Hematopoietic multipotent progenitor cell treated with erythropoietin and hydrocortisone succinate and interleukin-3 and kit ligand, for 17 days (in vitro differentiated cells): ENCODE measurements at places on chromosomes 3 and 15.

DNA sequence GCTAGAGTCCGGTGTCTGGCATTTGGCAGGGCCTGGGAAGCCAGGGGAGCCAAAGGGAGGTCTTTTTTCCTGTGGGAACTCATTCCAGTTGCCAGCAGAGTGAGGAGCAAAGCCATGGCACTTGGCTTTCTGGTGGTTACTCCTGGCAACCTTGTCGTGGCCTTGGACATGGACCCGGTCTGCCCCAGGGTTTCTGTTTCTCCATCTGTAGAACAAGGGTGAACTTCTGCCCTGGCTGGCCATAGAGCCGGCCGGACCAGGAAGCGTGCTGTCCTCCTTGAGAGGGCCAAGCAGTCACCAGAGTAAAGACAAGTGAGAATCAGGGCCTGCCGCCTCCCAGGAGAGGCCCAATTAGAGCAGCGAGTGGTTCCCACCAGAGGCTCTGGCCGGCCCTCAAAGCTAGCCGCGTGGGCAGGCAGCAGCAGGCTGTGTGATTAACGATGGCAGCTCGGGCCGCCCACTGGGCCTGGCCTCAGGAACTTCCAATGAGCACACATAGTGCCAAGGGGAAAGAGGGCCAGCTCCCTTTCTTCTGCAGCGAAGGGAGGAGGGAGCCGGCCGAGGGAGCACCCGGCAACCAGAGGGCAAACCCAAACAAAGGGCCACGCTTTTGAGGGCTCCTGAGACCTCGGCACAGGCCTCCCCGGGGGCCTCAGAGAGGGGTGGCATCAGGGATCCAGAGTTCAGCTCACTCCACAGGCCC, 29.1 kb upstream of the ELP6 start:
- DNase-seq, result no peak

- no peak for DNase-seq
These were observed 15.6 kb downstream of the LIMD1 start for GRCh38 chr3:45610119-45610518.

DNA sequence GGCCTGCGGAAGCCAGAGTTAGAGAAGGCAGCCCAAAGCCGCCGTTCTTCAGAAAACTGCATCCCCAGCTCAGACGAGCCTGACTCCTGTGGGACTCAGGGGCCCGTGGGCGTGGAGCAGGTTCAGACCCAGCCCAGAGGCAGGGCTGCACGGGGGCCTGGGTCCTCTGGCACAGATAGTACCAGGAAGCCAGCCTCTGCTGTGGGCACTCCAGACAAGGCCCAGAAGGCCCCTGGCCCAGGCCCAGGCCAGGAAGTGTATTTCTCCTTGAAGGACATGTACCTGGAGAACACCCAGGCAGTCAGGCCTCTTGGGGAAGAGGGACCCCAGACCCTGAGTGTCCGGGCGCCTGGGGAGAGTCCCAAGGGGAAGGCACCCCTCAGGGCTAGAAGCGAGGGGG, 23.1 kb downstream of the ALPK3 start:
- no peak for DNase-seq

- DNase-seq, result no peak
These were observed 196.7 kb upstream of the WNT5A start for GRCh38 chr3:55683666-55684270.

DNA sequence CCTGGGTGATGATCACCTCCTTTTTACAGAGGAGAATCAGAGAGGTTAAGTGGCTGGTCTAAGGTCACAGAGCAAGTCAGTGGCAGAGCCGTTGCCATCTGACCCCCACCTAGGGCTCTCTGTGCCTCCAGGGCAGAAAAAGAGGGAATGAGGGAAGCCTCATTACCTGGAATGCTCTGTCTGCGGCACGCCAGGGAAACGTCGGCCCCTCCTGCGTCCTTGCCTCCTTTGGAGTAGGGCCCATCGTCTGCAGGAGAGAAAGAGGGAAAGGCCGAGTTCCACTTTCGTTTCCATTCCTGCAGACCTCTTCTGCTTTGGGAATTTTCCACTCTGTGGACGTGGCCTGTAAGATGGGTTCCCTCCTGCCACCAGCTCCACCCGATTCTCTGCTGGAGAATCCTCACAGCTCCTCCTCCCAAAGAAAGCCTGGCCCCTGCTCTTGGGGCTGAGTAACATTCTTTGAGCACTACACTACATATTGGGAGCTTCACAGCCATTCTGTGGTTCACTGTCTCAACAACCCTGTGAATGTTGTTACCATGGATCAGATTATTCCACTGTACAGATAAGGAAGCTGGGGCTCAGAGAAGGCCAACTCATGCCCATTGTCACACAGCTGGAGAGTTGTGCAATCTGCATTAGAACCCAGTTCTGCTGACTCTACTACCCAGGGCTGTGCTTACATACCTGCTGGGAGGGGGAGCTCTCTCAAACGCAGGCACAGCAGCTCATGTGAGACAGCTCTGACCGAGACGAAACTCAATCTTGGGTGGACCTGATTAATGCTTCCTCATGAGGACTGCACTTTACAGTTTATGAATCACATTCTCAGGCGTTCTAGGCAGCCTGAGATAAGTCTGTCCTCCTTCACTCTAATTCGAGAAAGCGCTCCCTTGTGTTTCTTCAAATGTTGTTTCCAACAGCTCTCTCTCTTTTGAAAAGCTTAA, 14.2 kb downstream of the GRIP2 start:
- DNase-seq, result no peak
